ENCODE measurements at places on chromosomes 6 and 20. TPM values are rescaled to one million over a fixed set of nuclear protein-coding genes. Genes with fewer than 3 reads are reported as not detected.

Gene WFDC2
- total RNA-seq = not detected

Gene SIRPB1
- 0.17 TPM for total RNA-seq

Gene MUCL3
- total RNA-seq = not detected

DNA sequence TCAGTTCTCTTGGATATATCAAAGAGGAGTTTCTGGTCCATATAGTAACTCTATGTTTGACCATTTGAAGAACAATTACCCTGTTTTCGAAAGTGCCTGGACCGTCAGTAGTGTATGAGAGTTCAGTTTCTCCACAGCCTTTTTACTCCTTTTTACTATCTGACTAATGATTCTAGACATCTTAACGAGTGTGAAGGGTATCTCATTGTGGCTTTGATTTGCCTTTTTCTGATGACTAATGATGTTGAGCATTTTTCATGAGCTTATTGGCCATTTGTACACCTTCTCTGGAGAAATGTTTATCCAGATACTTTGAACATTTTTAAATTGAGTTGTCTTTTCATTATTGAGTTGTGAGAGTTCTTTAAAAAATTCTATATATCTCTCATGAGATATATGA is 114.9 kb upstream of the ATXN1 start:
- no peaks in the 10 kb centered on the region for H3K27me3 ChIP-seq
- H3K4me1 ChIP-seq = no peaks in the 10 kb centered on the region
- no peak overlapping the region for H3K4me3 ChIP-seq

DNA sequence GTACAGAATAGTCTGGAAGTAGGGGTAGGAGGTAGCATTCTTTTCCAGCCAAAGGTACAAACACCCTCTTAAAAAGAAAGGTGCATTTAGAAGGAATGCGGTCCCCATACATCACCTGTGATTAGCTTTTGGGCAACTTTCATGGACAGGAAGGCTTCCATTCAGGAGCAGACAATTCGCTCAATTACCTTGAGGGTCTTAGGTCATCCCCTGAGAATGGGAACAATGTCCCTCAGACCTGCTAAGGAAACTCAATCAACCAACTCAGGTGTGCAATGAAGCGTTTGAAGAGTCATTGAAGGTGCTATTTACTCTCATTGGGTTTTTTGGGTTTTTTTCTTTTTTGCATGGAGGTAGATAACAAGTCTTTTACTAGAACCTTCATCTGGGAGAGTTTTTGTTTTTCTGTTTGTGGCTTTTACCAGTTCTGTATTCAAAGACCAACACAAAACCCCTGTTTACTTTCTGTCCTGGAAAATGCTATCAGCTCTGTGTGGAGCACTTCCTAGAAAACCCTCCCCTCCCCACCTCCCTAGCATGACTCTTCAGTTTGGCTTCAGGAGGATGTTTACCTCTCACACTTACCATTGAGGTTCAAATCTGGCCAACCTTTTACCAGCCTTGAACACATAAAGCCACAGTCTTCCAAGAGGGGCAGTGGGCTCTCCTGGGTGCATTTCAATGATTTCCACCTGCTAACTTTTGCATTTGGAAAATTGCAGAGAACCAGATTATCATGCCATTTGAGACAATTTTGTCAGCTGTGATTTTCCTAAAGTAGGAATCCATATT is 271.2 kb upstream of the PRDM1 start:
- H3K36me3 ChIP-seq = no peaks in the 10 kb centered on the region
- no peak overlapping the region for H3K27ac ChIP-seq
- H3K4me1 ChIP-seq = peaks cover 4% of the 10 kb centered on the region
- no peaks in the 10 kb centered on the region for H3K27me3 ChIP-seq

DNA sequence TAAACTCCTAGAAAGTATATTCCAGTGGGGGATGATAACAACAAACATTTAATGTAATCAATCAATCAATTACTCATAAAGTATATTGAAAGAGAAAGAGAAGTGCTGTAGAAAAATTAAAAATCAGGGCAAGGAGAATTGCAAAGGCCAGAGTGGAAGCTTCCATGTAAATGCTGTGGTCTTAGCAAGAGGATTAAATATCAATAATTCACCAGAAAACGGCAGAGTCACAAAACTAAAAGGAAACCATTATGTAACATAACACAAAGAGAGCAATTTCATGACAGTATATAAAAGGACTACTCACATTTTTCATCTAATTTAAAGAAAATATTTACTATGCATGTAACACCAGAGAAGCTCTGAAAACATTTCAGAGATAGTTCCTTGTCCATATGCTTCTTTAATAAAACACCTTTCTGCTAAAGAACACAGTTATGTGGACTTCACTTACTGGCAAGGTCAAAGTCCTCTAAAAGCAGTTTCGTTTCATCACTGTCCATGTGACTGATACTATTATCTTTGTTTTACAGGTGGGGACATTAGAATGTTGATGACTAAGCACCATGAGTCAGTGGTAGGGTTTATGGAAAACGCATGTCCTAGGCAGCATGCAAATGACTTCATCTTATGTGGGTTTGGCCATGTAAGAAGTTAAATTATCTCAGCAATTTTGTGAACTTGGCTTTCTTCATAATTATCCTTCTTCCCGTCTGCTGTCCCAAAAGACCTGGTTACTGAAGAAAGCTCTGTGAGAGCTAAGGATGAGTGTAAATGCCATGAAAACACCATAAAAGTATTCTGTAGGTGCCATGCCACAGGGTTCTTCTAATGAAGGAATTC is 185.8 kb upstream of the TENT5A start:
- H3K4me3 ChIP-seq = no peak overlapping the region
- DNase-seq = peak; percentile 88
- peak overlapping the region; percentile 15 for H3K27ac ChIP-seq
- H3K36me3 ChIP-seq = no peaks in the 10 kb centered on the region

DNA sequence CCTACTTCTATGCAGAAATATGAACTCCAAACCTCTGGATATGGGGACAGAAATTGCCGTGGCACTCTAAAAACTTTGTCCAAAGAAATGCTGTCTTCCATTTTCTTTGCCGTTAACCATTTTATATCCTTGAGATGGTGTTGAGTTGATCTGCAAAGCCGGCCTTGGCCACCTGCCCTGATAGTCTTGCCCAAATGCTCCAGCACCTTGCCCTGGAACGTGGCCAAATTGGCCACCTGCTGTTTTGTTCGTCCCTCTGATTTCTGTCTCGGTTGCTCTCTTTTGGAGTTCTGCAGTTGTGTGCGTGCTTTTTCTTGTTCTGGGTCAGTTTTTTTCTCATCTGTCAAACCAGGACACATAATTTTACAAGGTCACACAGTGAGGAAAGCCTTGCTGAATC is 239.7 kb upstream of the GMDS start:
- no peak overlapping the region for H3K27ac ChIP-seq
- H3K4me3 ChIP-seq = no peak overlapping the region
- no peaks in the 10 kb centered on the region for H3K4me1 ChIP-seq
- DNase-seq = no peak
- H3K27me3 ChIP-seq = no peaks in the 10 kb centered on the region

DNA sequence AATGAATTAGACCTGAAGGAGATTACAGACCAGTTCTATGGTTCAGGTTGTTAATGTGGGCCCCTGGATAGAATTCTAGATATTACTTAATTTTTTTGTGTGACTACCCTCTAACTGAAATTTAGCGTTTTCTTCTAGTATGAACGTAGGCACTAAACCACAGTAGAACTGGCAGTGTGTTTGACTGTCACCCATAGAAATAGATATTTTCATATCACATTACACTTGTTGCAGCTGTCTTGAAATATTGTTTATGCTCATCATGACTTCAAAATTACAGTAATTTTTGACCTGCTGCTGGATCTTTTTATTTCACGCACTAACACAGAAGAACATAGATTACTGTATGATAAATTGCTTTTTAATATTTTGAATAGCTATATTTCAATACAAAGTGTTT is 31.6 kb downstream of the E2F3 start:
- H3K27ac ChIP-seq = no peak overlapping the region
- DNase-seq = no peak
- no peaks in the 10 kb centered on the region for H3K27me3 ChIP-seq
- H3K36me3 ChIP-seq = peaks cover 3% of the 10 kb centered on the region
- H3K4me1 ChIP-seq = no peaks in the 10 kb centered on the region

DNA sequence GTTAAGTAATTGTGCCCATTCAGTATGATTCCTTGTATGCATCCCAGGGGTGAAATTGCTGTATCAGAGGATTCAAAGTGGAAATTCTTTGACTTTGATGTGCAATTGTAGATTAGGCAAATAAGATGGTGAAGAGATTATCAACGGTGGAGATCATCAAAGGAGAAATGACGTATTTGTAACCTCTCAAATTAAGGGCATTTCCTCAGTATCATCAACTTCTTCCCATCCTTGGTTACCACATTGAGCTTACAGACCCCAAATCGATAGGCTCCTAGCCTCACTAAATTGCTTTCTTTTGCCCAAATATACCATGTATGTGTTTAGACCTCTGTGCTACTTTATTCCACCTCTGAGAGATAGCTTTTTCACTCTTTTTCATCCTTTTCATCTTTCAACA is 213.1 kb upstream of the ZFP64 start:
- no peak overlapping the region for H3K4me3 ChIP-seq
- H3K4me1 ChIP-seq = no peaks in the 10 kb centered on the region
- no peaks in the 10 kb centered on the region for H3K27me3 ChIP-seq
- H3K27ac ChIP-seq = no peak overlapping the region
- H3K36me3 ChIP-seq = no peaks in the 10 kb centered on the region

- H3K4me3 ChIP-seq = no peak overlapping the region
- no peak overlapping the region for H3K27ac ChIP-seq
- no peaks in the 10 kb centered on the region for H3K27me3 ChIP-seq
- no peak for DNase-seq
Measured at GRCh38 chr6:63814459-63814858, 178.9 kb downstream of the PHF3 start.

GRCh38 chr20:19552221-19553180 is 205.6 kb upstream of the RIN2 start:
- no peak overlapping the region for H3K4me3 ChIP-seq
- DNase-seq = no peak
- no peaks in the 10 kb centered on the region for H3K36me3 ChIP-seq
- H3K27ac ChIP-seq = no peak overlapping the region
- H3K4me1 ChIP-seq = no peaks in the 10 kb centered on the region

DNA sequence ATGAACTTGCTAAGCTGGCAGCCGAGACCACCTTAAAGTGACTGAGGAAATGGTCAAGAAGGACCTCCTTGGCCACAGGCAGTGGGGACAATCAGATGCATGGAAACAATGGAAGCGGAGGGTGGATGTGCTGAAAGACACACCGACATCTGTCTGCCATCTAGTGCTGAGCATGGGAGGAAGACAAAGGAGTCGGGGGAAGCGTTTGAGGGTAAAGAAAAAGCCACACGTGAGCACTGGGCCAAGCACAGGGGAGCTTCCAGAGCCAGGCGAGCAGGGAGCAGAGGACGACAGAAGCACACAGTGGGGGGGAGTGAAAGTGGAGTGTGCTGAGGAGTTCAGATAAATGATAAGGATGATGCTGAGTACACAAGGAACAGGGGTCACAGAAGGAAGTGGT is 367.8 kb downstream of the ZFAND3 start:
- DNase-seq = no peak
- H3K4me1 ChIP-seq = no peaks in the 10 kb centered on the region
- H3K27me3 ChIP-seq = no peaks in the 10 kb centered on the region
- H3K27ac ChIP-seq = no peak overlapping the region
- H3K36me3 ChIP-seq = no peaks in the 10 kb centered on the region
- no peak overlapping the region for H3K4me3 ChIP-seq
